GM23338 (cell line): ENCODE measurements at places on chromosomes 7 and 10. TPM values are rescaled to one million over a fixed set of nuclear protein-coding genes. Genes with fewer than 3 reads are reported as not detected.

Gene HOXA11
- total RNA-seq = not detected in 2 replicates

Gene OPN4
- not detected in 2 replicates for total RNA-seq

Gene AEBP1
- total RNA-seq = 36.7 and 42.0 TPM in 2 replicates

Gene GIMAP6
- not detected in 2 replicates for total RNA-seq

Gene TAS2R3
- total RNA-seq = 3.9 and 6.9 TPM in 2 replicates

Gene NXPH1
- 3.0 and 5.2 TPM in 2 replicates for total RNA-seq

Gene TMEM270
- total RNA-seq = not detected in 2 replicates

Gene SPDYE2
- not detected in 2 replicates for total RNA-seq

Gene DPYSL4
- 23.9 and 24.6 TPM in 2 replicates for total RNA-seq

Gene OSBPL3
- total RNA-seq = 13.4 and 15.7 TPM in 2 replicates

Gene RBP4
- total RNA-seq = 0.23 and 1.0 TPM in 2 replicates

Gene GRK5
- 0.74 and 2.0 TPM in 2 replicates for total RNA-seq

- H3K27me3 ChIP-seq = peaks cover 25% of the 10 kb centered on the region
- no peaks in the 10 kb centered on the region for H3K36me3 ChIP-seq
- no peak overlapping the region for H3K4me3 ChIP-seq
- no peak for DNase-seq
- no peak overlapping the region for H3K27ac ChIP-seq
Measured at GRCh38 chr10:122466951-122467381, 5.6 kb downstream of the HTRA1 start.

DNA sequence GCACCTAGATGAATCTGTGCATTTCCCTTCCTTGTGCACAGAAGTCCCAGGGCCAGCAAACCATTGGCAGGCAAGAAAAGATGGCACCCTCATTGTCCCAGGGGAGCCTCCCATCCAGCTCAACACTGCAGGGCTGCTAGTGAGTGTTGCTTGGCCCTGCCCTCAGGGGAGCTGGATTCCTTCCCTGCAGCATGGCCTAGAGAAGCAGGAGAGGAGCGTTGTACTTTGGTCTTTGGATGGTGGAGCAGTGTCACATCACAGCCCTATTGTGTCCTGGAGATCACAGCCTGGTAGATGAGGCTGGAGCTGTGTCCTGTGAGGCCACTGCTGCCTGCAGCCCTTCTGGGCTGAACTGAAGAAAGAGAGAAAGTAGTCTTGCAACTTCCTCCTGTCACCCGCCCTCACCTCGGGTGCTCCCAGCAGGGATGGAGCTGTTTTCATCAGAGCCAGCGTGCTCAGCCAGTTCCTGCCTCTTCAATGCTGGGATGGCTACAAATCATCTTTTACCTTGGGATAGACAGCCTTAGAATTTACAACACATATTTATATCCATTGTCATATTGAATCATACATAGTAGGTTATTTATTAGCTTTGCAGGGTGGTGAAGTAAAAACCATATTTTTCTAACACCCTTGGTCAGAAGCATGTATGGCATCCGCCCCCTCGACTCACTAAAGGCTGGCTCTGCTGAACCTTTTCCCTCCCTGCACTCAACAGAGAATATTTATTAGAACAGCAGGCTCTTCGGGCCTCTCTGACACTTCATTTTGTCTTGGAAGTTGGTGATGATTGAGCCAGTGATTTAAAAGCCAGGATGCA lies 43.1 kb upstream of the FAM180A start:
- no peaks in the 10 kb centered on the region for H3K36me3 ChIP-seq
- no peak overlapping the region for H3K27ac ChIP-seq
- H3K4me3 ChIP-seq = no peak overlapping the region
- no peaks in the 10 kb centered on the region for H3K27me3 ChIP-seq

DNA sequence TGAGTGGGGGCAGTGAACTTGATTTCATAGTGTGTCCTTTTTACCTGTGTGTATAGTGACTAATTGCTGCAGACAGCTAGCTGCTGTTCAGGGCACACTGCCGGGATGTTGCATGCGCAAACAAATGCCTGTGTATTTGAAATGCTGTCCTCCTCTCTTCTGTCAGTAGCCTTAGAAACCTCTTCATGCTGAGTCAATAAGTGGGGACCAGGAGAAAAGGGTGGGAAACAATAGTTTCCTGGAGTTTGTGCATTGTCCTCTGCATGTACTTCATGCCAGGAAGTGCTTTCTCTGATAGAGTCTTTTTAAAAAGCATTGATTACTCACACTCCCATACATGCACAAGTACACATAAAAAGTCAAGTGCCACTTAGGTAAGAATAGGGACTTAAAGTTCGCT lies 1183.7 kb upstream of the CELF2 start:
- no peaks in the 10 kb centered on the region for H3K27me3 ChIP-seq
- H3K27ac ChIP-seq = no peak overlapping the region
- no peak overlapping the region for H3K4me3 ChIP-seq
- DNase-seq = peak; percentile 7
- H3K36me3 ChIP-seq = no peaks in the 10 kb centered on the region

DNA sequence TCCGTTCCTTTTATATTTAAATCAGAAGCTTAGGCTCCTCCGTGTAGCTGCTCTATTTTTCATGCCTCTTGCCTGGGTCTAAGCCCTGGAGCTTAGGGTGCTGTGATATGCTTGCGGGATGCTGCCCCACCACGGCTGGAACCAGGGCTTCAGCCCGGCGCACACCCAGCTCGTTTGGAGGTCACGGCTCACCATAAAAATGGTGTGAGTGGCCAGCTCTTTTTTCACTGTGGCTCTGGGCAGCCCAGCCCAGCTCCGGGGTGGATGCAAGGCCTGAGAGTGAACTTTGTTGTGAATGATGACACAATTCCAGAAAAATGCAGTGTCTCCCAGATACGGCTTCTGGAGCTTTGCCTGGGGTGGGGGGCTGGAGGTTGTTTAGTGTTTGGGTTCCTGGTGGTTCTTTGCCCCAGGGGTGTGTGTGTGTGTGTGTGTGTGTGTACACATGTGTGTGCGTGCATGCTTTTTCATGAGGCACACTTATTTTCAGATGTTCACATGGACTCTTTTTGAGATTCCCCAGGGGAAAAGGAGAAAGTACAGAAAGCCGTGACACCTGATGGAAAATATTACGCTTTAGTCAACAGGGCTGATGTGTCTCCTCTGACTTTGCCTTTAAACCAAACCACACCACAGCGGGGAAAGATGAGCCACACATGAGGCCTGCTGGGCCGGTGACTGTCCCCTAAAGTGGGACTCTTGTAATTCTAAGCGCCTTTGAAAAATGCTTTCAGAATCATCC lies 46.2 kb downstream of the GRK5 start:
- peak; percentile 25 for DNase-seq
- peaks cover 7% of the 10 kb centered on the region; the same call in 1 of the 2 replicates for H3K27me3 ChIP-seq
- no peak overlapping the region for H3K27ac ChIP-seq
- H3K4me3 ChIP-seq = no peak overlapping the region

- H3K36me3 ChIP-seq = no peaks in the 10 kb centered on the region
- no peaks in the 10 kb centered on the region for H3K4me1 ChIP-seq
- no peak overlapping the region for H3K27ac ChIP-seq
- no peak overlapping the region for H3K4me3 ChIP-seq
- peak; percentile 49 for DNase-seq
Measured at GRCh38 chr7:151888079-151889067, 11.5 kb upstream of the PRKAG2 start.

- no peak for DNase-seq
- no peaks in the 10 kb centered on the region; the same call in 1 of the 2 replicates for H3K4me1 ChIP-seq
- no peaks in the 10 kb centered on the region for H3K36me3 ChIP-seq
Measured at GRCh38 chr7:105325216-105325904, 63.4 kb downstream of the SRPK2 start.

GRCh38 chr10:80520661-80521470 lies 16.8 kb upstream of the SH2D4B start:
- H3K27me3 ChIP-seq = no peaks in the 10 kb centered on the region
- H3K4me1 ChIP-seq = no peaks in the 10 kb centered on the region
- no peaks in the 10 kb centered on the region for H3K36me3 ChIP-seq
- no peak overlapping the region for H3K27ac ChIP-seq
- H3K4me3 ChIP-seq = no peak overlapping the region

DNA sequence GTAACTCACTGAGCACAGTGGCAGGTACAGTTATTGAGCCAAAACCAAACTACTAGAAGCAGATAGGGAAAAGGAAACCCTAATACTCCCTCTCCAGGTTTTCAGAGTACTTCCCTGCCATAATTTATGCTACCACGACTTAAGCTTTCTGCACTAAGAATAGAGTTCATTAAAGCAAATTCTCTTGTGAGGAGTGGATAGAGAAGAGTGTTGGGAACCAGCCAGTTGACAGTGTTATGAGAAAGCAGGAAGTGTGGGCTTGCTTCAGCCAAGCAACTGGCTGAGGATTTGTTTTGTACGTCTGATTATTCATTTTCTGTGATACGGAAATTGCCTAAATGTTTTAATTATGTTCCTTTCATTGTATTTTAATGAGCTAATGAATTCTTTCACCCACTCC lies 280.5 kb downstream of the KIF20B start:
- peaks cover 66% of the 10 kb centered on the region for H3K27me3 ChIP-seq
- H3K36me3 ChIP-seq = no peaks in the 10 kb centered on the region
- H3K27ac ChIP-seq = no peak overlapping the region

DNA sequence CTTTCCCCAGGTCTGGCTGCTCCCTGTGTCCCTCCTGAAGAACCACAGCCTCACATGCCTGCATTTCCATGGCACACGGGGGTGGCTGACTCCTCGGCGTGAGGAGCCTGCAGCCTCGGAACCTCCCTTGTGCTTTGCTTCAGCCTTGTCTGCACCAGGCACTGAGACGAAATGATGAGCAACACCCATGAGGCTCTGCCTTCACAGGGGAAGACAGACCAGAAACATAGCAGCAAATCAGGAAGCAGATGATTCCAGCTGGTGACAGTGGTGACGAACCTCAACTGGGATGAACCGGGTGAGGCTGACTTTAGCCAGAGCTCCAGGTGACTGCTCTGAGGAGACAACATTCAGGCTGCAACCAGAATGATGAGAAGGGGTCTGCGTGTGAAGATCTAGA lies 84.5 kb upstream of the SMNDC1 start:
- H3K4me1 ChIP-seq = peaks cover 8% of the 10 kb centered on the region
- no peaks in the 10 kb centered on the region for H3K27me3 ChIP-seq
- no peaks in the 10 kb centered on the region for H3K36me3 ChIP-seq
- no peak for DNase-seq
- no peak overlapping the region for H3K27ac ChIP-seq
- H3K4me3 ChIP-seq = no peak overlapping the region

GRCh38 chr10:128125944-128126764 lies at the start of gene MKI67:
MKI67 (minus strand) TSS chr10:128126423; CDS start chr10:128125667, 756 bp downstream.
- peak; percentile 97 for DNase-seq
- H3K27me3 ChIP-seq = no peaks in the 10 kb centered on the region
- H3K36me3 ChIP-seq = peaks cover 12% of the 10 kb centered on the region
- no peak within 1 kb of the TSS for H3K27ac ChIP-seq
- peak within 1 kb of the TSS; percentile 94 for H3K4me3 ChIP-seq

GRCh38 chr10:129375171-129375570 lies 91.9 kb upstream of the MGMT start:
- no peaks in the 10 kb centered on the region for H3K36me3 ChIP-seq
- H3K27ac ChIP-seq = no peak overlapping the region
- H3K4me1 ChIP-seq = no peaks in the 10 kb centered on the region
- H3K4me3 ChIP-seq = no peak overlapping the region

- peak overlapping the region; percentile 95 for H3K4me3 ChIP-seq
- peak overlapping the region; percentile 98 for H3K27ac ChIP-seq
- no peaks in the 10 kb centered on the region for H3K27me3 ChIP-seq
- peaks cover 11% of the 10 kb centered on the region; the same call in 1 of the 2 replicates for H3K36me3 ChIP-seq
Measured at GRCh38 chr10:1048349-1048731, 579 bp downstream of the IDI1 start.

DNA sequence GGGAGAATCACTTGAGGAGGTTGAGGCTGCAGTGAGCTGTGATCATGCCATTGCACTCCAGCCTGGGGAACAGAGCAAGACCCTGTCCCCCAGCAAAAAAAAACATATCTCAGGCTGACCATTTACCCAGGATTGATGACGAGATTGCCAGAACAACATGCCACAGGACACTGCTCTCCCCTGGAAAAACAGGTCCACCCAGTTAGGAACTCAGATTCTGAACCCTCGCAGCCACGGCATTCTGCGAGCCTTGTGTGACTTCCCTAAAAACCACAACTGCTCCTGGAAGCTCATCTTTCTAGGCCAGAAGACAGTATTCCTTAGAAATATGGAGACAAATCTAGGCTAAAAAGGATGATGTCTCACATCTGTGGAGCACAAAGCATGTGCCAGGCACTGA lies 42.1 kb upstream of the SH2B2 start:
- peaks cover 5% of the 10 kb centered on the region; the same call in 1 of the 2 replicates for H3K4me1 ChIP-seq
- 0 out of 2 replicates have a peak, but pooled peaks cover 3% of the 10 kb centered on the region for H3K36me3 ChIP-seq
- no peaks in the 10 kb centered on the region for H3K27me3 ChIP-seq
- DNase-seq = no peak
- no peak overlapping the region for H3K27ac ChIP-seq

- no peak overlapping the region for H3K4me3 ChIP-seq
- H3K36me3 ChIP-seq = no peaks in the 10 kb centered on the region; the same call in 1 of the 2 replicates
- no peaks in the 10 kb centered on the region for H3K27me3 ChIP-seq
- no peak for DNase-seq
Measured at GRCh38 chr7:134932707-134933370, 53.5 kb upstream of the AGBL3 start.

- H3K4me3 ChIP-seq = no peak overlapping the region
- H3K27ac ChIP-seq = no peak overlapping the region
- no peaks in the 10 kb centered on the region for H3K4me1 ChIP-seq
Measured at GRCh38 chr7:46318276-46318675, 397.2 kb upstream of the IGFBP3 start.

- peaks cover 30% of the 10 kb centered on the region for H3K4me1 ChIP-seq
- no peak overlapping the region for H3K27ac ChIP-seq
- DNase-seq = no peak
- H3K4me3 ChIP-seq = no peak overlapping the region
Measured at GRCh38 chr7:70419526-70420380, 712.2 kb upstream of the GALNT17 start.

GRCh38 chr10:70662362-70663220 lies 9.7 kb upstream of the ADAMTS14 start:
- DNase-seq = no peak
- H3K36me3 ChIP-seq = 0 out of 2 replicates have a peak, but pooled peaks cover 3% of the 10 kb centered on the region
- H3K27ac ChIP-seq = no peak overlapping the region
- no peak overlapping the region for H3K4me3 ChIP-seq

- H3K27me3 ChIP-seq = no peaks in the 10 kb centered on the region
- H3K27ac ChIP-seq = no peak overlapping the region
- no peak for DNase-seq
- no peaks in the 10 kb centered on the region for H3K4me1 ChIP-seq
Measured at GRCh38 chr10:15155978-15156656, 12.4 kb downstream of the NMT2 start.

DNA sequence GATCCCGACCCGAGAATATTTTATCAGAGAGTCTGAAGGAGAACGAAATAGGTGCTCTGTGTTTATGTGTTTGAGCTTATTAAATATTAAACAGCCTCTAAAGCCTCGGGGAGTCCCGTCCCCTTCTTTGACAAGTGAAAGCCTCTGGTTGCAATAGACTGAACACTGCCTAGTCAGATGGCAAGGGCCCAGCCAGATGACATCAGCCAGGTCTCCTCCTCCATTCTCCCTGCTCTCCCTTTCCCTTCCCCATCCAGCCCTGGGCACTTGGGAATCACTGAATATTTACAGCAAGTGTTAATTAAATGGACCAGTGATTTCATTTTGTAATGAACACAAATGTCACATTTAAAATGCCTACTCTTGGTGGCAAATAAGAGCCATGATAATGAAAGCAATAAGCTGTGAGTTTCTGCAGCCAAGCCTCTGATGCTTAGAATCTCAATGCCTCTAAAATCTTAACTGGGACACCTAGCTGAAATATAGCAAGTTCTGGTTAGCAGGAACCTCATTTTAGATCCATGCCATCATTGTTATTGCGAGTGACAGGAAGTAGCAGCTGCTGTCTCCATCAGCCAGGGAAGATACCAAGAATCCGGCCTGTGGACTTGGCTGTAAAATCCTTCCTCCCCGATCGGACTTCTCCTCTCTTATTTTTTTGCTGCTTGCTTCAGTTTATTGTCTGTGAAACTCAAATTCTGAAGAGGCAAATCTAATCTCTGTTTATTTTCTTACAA lies 202.1 kb downstream of the PRPF18 start:
- no peak for DNase-seq
- peak overlapping the region; percentile 83; the same call in 1 of the 2 replicates for H3K27ac ChIP-seq
- no peaks in the 10 kb centered on the region for H3K36me3 ChIP-seq
